Lower lobe of right lung (tissue), 2 donors: ENCODE measurements at places on chromosomes 16 and 17. TPM values are rescaled to one million over a fixed set of nuclear protein-coding genes. Genes with fewer than 3 reads are reported as not detected.
A peak's percentile ranks its signal among the peaks of the same experiment; 100 is the strongest.

- DNase-seq: no peak
Observed at GRCh38 chr16:9469512-9469911, 378.1 kb downstream of the HAPSTR1 start.

GRCh38 chr17:66750116-66750515 lies 84.8 kb upstream of the CACNG5 start:
- no peak for DNase-seq

- DNase-seq: no peak
Observed at GRCh38 chr17:81058263-81058871, 23.4 kb downstream of the BAIAP2 start.

The ENDOV gene
- total RNA-seq: 23.4 TPM

- DNase-seq: peak; percentile 65
Observed at GRCh38 chr16:27315333-27316037, 1.7 kb downstream of the IL4R start.

The KRT33B gene
- not detected for total RNA-seq

- DNase-seq: no peak
Observed at GRCh38 chr17:42133461-42134041, 10.9 kb downstream of the HSPB9 start.

DNA sequence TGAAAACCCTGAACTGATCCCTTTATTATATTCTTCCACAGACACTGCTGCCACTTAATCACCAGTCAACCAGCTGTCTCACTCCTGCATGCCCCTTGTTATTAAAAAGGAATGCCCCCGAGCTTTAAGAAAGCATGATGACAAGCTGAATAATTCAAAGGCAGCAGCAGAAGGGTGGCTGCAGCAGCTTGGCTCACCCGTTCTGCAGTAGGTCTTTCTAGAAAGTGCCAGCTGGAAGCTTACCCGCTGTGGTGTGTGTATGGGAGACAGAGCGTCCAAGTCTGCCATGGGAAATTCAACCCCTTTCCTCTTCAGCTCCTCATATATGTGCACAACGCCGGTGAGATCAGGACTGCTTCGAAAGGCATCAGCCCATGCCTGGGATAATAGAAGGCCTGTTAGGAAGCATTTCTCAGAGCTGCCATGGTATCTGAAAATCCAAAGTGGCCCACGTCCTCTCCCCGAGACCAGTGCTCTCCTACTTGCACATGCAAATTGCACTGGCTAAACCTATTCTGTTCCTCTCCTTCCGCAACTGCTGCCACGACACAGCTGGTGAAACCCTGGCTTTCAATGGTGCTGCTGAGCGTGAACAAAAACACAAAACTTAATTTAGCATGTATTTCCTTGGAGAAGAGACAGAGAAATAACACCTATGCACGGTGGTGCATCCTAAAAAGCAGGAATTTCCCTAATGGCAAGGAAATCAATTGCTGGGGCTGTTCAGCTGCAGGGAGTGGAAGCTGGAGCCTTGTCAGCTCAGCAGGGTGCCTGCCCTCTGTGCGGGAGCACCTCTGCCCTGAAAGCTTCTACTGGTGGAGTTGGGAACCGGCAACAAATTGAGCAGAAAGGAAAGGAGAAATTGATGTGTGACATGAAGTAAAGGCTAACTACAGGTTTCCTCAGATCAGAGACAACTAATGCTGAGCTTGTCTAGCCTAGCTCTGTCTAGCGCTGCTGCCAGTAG lies 47.9 kb upstream of the SREBF1 start:
- no peak for DNase-seq

DNA sequence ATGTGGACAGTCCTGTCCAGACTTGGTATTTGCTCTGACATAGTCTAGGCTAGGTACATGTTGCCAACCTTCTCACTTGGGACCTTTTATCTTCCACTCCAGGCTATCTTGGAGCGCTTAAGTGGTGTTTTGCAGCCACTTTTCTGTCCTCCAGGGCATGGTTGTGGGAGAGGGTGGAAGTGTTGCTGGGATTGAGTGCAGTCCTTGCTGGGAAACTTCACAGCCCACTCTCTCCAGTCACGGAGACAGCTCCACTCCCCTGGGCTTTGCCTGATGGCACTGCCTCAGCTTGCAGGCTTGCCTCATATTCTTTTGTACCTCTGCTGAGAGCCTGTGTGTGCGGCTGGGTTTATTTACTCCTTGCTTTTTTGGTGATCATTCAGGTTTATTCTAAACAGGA lies 17.4 kb downstream of the RPA1 start:
- no peak for DNase-seq

GRCh38 chr17:19549746-19550623 lies 16.3 kb downstream of the SLC47A1 start:
- no peak for DNase-seq

GRCh38 chr17:74385201-74385600 lies 17.9 kb downstream of the GPR142 start:
- DNase-seq: no peak

- DNase-seq: no peak
Observed at GRCh38 chr17:80746262-80746935, 201.8 kb downstream of the RPTOR start.

DNA sequence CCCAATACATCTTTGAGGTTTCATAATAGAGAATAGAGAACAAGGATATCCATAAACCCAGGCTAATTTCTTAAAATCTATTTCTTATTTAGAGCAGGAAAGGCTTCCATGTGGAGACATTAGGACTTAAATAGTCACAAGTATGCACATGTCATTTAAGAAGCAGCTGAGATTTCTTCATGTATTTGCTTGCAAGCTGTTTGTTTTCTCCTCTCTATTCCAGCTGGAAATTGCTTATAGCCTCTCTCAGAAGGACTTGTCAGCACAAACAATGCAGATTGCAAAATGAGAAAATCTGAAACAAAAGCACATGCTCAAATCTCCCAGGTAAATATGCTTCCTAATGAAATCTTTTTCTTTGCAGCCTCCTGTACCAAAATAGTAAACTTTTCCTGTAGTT lies 1473.1 kb downstream of the CDH8 start:
- no peak for DNase-seq

- peak; percentile 24 for DNase-seq
Observed at GRCh38 chr17:47882695-47883588, 13.1 kb upstream of the SP2 start.

The CA4 gene
- 72.8 TPM for total RNA-seq

DNA sequence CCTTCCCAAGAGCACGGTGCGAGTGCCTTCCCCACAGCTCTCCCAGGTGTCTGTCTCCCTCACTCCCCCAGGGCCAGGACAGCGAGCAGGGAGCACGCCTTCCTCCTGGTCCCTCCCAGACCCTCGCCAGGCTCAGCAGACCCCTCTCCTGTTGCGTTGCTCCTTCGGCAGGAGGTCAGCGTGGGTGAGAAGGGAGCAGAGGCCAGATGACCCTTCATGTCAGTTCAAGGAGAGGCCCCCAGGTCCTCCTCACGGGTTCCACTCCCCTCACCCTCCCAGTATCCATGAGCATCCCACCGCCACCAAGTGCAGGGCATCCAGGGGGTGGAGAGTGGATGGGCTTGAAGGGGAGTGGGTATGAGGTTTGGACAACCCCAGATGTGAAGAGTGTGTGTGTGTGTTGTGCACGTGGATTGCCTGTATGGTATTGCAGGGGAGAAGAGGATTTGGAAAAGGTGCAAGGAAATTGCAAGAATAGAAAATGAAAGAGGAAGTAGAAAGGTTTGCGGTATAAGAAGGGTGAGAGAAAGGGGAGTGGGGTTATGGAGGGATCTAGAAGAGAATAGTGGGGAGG lies 17.7 kb downstream of the SGCA start:
- no peak for DNase-seq

GRCh38 chr17:40025991-40026815 lies 11.0 kb downstream of the CSF3 start:
- no peak for DNase-seq

The KRT23 gene
- total RNA-seq: 1.9 TPM

GRCh38 chr17:61981323-61981722 lies 53.5 kb upstream of the INTS2 start:
- no peak for DNase-seq

GRCh38 chr16:81431554-81432353 lies 12.9 kb upstream of the CMIP start:
- peak; percentile 65 for DNase-seq

GRCh38 chr17:64497565-64498035 lies 746 bp upstream of the POLG2 start:
- DNase-seq: no peak

DNA sequence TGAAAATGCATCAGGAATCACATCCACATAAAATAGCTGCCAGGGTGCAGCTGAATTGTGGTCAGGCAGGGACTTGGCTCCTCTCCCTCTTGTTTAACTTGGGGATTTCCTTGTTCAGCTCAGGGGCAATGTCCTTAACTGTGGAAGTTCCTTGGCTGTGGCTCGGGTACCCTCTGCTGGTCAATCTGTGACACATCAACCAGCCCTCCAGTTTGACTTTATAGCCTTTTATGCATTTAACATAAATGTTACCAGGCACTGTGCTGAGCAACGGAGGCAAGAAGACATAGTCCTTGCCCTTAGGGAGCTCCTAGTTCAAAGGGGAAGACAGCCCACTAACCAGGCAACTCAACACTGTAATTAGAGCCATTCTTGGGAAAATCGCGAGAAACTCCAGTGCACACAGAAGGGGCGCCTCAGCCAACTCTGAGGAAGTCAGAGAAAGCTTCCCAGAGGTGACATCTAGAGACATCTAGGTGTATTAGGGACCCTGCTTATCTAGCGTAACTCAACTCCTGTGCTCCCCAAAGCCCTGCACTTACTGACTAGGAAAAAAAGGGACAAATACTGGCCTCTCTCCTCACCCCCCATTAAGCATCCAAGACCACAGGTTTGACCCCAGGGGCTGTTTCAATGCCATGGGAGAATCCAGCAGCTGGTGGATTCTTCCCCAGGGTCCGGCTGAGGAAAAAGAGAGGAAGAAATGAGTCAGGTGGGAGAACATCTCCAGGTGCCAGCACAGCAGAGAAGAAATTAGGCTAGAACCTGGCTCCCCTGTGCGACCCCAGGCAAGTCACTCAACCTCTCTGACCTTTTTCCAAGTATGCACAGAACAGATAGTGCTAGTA lies 17.3 kb upstream of the EEF2K start:
- DNase-seq: peak; percentile 65

- DNase-seq: no peak
Observed at GRCh38 chr17:77245162-77245926, 104.6 kb downstream of the SEC14L1 start.

The SGCA gene
- total RNA-seq: 9.1 TPM

GRCh38 chr17:48439110-48439850 lies 9.3 kb upstream of the SKAP1 start:
- DNase-seq: no peak

DNA sequence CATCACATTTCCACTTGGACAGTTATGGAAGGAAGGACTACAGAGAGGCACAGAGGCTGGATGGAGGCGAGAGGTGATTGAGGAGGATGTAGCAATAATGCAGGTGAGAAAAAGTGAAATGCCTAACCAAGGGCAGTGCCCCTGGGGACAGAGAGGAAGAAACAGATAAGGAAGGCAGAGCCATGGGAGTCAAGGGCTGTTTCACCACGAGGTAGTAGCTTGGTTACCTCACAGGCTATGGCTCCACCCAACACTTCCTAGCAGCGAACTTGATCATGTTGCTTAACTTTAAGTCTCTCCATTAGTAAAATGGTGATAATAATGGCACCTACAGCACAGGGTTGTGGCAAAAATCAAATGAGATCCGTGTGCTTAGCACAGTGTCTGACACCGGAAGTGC lies 83.9 kb downstream of the YPEL2 start:
- DNase-seq: no peak

DNA sequence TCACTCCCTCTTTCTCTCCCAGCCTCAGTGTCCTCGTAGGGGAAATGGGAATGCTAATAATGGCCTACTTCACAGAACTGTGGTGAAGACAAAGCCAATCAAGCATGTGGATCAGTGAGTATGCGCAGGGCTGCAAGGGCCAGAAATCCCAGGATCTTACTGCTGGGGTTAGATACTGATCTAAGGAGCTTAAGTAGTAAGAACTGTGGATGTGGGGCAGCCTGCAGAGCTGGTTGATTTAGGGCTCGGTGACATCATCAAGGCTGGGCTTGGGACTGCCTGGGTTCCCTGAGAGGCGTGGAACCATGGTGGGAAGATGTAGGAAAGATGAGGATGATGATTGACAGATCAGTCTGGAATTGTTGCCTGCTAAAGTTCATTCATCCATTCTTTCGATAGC lies 25.6 kb downstream of the GOSR2 start:
- no peak for DNase-seq
